Ecto neural progenitor cell (in vitro differentiated cells): ENCODE measurements at places on chromosomes 3 and 15.

GRCh38 chr15:37016231-37016630, 84.1 kb downstream of the MEIS2 start:
- DNase-seq, result no peak

DNA sequence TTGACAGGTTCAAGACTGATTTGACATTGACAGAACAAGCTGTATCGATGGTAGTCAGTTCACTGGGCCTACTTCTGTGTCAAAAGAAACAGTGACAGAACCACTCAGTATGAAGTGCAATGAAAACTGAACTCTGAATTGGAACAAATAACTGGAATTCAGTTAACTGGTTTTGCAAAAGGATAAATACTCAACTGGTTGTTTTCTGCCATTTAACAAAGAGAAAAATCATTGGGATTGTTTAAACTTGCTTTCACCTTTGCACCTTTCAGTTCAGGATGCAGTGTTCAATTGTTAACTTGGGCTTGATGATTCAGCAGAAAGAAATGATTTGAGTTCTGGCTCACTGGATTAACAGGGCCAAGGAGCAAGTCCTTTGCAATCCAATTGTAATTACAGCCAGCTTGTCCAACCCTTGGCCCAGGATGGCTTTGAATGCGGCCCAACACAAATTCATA, 4.9 kb downstream of the BTD start:
- no peak for DNase-seq

DNA sequence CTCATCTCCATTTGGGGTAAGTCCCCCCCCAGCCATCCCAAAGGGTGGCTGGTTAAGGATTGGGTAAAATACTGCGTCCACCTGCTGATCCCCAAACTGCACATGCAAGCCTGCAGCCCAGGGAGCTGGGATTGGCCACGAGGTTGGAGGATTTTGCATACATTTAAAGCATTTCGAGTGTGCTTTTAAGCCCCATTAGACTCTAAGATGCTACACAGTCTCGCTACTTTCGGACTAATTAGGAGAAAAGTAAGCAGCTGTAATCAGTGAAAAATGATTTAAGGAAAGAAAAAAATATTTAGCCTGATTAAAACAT, 23.9 kb downstream of the SLC6A6 start:
- no peak for DNase-seq

DNA sequence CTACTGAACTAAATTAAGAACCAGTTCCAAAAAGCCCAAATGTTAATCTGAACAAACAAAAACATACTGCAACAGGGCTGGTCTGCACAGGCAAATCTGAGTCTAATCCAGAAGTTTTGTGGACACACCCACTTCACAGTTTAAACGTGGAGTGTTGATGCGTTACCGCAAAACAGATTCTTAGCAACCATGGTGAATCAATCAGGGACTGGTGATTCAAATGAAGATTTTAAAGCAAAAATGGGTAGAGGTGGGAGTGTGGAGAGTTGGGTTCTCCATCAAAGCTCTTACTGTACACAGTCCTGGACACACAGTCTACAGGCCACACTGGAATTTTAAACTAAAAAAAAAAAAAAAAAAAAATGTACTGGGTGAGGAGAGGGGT, 5.2 kb downstream of the ANXA2 start:
- DNase-seq, result no peak

GRCh38 chr3:116815321-116815720, 105.7 kb downstream of the TUSC7 start:
- DNase-seq, result no peak

DNA sequence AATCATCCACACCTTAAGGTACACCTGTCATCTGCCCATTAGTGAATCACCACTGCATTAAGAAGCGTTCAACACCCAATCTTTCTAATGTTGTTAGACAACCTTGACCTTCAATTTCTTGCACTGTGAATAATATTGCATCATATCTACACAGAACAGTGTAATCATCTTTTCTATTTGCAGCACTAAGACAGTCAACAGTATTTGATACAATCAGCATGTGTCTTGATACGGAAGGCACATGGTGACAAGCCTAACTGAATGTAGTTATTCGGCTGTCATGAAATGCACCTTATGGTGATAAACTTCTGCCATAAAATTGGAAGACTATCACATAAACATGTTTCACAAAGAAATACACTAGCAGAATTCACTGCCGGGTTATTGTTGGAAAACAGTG, 253.9 kb upstream of the THRB start:
- no peak for DNase-seq

DNA sequence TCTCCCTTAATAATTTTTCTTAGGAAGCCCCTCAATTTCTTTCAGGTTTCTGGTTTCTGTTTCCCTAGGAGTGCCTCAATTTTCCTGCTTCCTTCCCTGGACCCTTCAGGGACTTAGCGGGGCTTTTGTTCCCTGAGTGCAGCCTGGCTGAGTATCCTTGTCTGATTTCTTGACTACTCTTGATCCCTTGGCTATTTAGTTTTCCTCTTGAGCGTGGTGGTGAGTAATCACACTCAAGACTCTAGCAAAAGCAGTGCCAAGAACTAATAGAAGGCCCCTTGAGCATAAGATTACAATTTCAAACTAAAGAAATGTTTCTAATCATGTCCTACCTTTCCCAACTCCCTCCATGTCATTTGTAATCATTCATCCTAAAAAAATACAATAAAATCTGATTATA, 94.3 kb upstream of the C3orf80 start:
- no peak for DNase-seq

GRCh38 chr3:127773752-127774395, 48.4 kb downstream of the MGLL start:
- DNase-seq, result no peak
